ENCODE measurements at places on chromosomes 3 and 15.

- no peaks in the 10 kb centered on the region for H3K27me3 ChIP-seq
- H3K27ac ChIP-seq, result no peak overlapping the region
- no peaks in the 10 kb centered on the region for H3K4me1 ChIP-seq
These were observed 183.1 kb downstream of the SV2B start for GRCh38 chr15:91283155-91283554.

GRCh38 chr3:146125951-146126350, 35.0 kb downstream of the PLOD2 start:
- no peak overlapping the region for H3K4me3 ChIP-seq
- no peaks in the 10 kb centered on the region for H3K27me3 ChIP-seq
- H3K36me3 ChIP-seq, result no peaks in the 10 kb centered on the region
- no peaks in the 10 kb centered on the region for H3K4me1 ChIP-seq

DNA sequence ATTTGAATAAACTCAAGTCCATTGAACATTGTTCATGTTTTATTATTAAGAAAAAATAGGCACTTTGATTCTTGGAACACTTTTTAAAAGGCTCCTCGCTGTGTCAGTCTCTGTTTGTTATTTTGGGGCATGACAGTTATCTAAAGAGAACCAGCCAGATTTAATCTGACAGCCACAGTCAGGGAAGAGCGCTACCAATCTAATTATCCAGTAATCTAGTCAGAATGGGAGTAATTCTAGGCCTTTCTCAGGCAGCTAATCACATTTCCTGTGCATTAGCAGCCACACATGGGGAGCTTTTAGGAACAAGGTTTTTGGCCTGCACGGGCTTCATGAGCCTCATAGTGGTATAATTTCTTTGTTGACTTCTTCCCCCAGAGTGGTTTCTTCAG, 362.2 kb downstream of the RBMS3 start:
- H3K27me3 ChIP-seq, result no peaks in the 10 kb centered on the region
- no peak overlapping the region for H3K4me3 ChIP-seq
- no peaks in the 10 kb centered on the region for H3K36me3 ChIP-seq

DNA sequence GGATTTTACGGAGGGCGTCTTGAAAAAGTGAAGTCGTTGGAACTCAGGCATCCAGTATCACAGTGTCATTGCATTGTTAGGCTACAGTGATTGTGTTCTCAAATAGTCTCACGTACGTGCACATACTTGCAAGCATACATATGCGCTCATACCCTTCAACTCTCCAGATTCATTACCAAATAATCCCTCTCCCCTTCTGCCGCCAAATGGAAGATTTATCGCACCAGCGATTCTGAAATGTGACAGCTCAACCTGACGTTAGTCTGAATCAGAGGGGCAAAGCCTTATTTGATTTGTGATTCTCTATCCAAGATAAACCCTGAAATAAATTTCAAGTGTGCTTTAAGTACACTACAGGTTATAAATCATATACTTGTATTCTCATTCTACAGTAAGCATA, 119.4 kb downstream of the GADL1 start:
- H3K36me3 ChIP-seq, result no peaks in the 10 kb centered on the region
- no peaks in the 10 kb centered on the region for H3K4me1 ChIP-seq
- no peak overlapping the region for H3K27ac ChIP-seq
- no peak overlapping the region for H3K4me3 ChIP-seq
- no peak for DNase-seq

GRCh38 chr3:82641701-82642100, 880.3 kb upstream of the GBE1 start:
- H3K4me3 ChIP-seq, result no peak overlapping the region
- H3K27me3 ChIP-seq, result no peaks in the 10 kb centered on the region
- H3K27ac ChIP-seq, result no peak overlapping the region
- DNase-seq, result no peak

DNA sequence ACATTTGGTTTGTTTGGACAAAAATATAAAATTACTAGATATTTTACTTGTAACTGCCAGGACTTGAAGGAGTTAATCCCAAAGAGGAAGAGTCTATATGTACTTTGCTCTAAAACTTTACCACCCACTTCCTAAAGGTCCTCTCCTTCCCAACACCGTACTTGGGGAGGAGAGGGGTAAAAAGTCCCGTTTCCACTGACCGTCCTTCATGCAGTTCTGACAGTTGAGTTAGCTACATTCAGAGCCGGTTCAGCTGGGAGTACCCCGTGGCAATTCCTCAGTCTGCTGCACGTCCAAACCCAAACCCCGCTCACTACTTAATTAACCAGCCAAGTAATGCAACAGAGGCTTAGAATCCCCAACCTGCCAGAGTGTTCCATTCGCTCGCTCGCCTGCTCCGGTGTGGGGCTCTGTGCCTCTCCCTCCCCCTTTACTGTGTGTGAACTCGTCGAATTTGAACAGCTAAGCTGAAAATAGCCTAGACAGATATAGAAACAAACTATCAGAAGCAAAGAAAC, 519.7 kb downstream of the FOXP1 start:
- DNase-seq, result no peak
- H3K27me3 ChIP-seq, result no peaks in the 10 kb centered on the region
- H3K4me1 ChIP-seq, result peaks cover 78% of the 10 kb centered on the region
- peak overlapping the region; percentile 95 for H3K4me3 ChIP-seq
- H3K36me3 ChIP-seq, result no peaks in the 10 kb centered on the region
- H3K27ac ChIP-seq, result peak overlapping the region; percentile 82

DNA sequence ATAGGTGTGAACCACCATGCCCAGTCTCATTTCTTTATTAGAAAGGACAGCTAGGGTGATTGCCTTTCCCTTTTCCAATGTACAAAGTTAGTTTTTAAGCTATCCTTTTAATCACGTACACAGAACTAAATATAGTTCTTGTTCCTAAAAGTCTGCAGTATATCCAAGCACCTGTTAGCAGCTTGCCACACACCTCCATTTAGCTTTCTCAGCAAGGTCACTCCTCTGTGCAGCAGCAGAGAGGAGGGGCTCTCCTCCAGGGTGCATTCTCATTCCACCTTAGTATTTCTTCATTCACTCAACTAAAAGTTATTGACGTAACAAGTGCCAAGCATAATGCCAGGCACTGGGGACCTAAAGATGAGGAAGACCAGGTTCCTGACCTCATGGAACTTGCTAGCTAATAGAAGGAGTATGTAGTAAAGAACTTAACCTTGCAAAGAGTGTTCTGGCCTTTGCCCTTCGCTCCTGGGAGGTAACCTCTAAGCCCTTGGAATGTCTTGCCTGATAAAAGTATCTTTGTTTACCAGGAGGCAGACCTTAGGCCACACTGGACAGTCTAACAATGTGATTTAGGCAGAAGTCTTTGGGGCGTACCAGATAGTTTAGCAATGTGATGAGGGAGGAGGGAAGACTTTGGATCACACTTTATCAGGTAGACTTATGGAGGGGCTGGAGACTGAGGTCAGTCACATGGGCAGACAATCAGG, 12.7 kb upstream of the PTPN9 start:
- H3K27me3 ChIP-seq, result no peaks in the 10 kb centered on the region
- no peak overlapping the region for H3K4me3 ChIP-seq
- H3K4me1 ChIP-seq, result no peaks in the 10 kb centered on the region
- H3K36me3 ChIP-seq, result peaks cover 9% of the 10 kb centered on the region

DNA sequence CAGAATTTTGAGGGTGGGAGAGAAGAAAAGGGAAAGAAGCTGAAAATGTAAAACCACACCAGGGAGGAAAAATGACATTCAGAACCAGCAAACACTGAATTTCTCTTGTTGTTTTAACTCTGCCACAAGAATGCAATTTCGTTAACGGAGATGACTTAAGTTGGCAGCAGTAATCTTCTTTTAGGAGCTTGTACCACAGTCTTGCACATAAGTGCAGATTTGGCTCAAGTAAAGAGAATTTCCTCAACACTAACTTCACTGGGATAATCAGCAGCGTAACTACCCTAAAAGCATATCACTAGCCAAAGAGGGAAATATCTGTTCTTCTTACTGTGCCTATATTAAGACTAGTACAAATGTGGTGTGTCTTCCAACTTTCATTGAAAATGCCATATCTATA, 15.5 kb downstream of the GREM1 start:
- DNase-seq, result no peak
- H3K27ac ChIP-seq, result no peak overlapping the region
- H3K4me3 ChIP-seq, result no peak overlapping the region
- no peaks in the 10 kb centered on the region for H3K36me3 ChIP-seq

Data from CD8-positive, alpha-beta memory T cell (primary cell).